ENCODE measurements at places on chromosomes 6 and 20.

DNA sequence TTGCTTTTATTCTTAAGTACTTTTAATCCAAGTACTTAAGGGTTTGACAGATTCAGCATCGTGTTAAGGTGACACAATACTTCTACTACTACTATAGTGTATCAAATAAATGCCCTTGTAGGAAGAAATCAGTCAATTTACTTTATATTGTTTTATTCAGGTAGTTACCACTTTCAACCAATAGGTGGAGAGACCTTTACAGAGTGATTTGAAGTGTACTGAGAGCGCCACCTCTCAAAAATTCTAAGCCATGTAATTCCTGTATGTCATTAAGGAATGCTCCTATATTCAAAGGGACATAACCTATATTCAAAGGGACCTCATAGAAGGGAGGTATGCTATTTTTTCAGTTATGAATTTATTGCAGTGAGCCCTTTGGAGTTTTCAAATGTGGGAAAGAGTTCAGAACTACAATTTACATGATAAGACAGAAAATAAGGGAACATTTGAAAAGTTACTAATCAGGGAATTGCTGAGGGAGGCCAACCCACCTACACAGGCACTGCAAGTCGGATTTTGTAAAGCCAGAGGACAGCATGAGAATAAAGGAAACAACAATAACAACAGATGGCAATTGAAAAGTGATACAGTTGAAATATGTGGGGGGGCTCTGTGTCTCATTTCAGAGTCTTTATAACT, 955.6 kb downstream of the TBC1D32 start:
- DNase-seq = no peak

DNA sequence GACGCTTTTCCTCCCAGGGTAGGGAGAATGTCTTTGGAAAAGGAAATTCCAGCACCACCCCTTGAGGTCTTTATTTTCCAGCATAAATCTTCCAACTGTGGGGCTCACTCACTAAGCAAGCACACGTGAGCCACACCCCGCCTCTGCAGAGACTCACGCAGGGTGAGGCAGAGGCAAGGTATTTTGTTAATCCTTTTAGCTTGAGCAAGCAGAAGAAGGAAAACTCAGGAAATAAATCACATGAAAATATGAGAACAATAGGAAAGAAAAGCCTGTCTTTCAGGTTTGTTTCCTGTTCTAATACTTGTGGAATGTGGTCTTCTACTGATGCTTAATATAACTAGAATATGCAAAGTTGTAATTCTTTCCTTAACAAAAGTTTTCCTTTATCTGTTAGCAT, 4.1 kb upstream of the PHACTR2 start:
- no peak for DNase-seq

- DNase-seq = peak; percentile 14
These were observed 1.0 kb downstream of the RALGAPA2 start for GRCh38 chr20:20711413-20711812.

- no peak for DNase-seq
These were observed 142.8 kb downstream of the CFAP61 start for GRCh38 chr20:20195021-20195705.

GRCh38 chr6:166705069-166705468, 78.0 kb upstream of the RPS6KA2 start:
- DNase-seq = no peak

DNA sequence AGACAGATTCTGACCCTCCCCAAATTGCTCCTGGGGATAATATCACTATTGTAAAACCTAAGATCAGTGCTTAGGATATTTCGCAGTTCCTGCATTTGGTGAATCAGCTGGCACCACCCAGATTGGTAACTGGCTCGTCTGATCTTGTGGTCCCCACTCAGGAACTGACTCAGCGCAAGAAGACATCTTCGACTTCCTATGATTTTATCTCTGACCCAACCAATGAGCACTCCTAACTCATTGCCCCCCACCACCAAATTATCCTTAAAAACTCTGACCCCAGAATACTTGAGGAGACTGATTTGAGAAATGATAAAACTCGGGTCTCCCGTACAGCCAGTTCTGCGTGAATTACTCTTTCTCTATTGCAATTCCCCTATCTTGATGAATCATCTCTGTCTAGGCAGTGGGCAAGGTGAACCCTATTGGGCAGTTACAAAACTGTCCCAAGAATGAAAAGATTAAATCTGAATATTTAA, 55.7 kb upstream of the PRND start:
- DNase-seq = peak; percentile 57

GRCh38 chr20:17730071-17730470, 30.3 kb downstream of the BANF2 start:
- DNase-seq = no peak

DNA sequence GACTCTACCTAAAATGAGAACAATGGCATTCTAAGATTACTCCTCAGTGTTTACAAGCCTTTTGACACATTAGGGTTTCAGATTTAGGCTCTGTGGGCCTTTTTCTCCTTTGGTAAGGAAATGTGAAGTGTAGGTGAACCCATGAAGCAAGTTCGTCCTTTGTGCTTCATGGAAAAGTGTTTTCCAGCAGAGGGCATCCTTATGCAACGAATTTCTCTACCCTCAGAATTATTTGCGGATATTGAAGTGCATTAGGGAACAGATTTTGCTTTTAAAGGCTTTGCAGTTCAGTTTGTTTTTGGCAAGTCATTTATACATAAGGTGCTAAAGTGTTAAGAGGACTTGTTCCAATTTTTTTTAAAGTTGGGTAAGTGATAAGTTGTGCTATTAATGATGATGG, 55.7 kb upstream of the FERMT1 start:
- DNase-seq = no peak

DNA sequence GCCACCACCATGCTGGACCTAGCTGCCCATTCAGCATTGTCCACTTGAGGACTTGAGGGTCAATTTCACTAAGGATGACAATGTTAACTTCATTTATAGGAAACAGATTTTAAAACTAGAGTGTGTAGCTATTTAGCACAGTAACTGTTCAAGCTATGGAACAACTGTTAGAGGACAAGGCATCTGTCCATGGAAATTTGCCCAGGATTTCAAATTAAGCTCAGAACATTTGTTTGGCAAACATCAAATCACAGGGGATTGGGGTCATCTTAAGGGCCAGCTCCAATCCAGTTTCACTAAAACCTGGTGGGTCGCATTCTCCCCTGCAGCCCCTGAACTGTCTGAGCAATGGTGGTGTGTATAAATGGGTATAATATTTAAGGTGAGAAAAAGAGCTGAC, 35.1 kb downstream of the PM20D2 start:
- DNase-seq = no peak

- no peak for DNase-seq
These were observed 902.4 kb downstream of the TBC1D32 start for GRCh38 chr6:120431841-120432240.

DNA sequence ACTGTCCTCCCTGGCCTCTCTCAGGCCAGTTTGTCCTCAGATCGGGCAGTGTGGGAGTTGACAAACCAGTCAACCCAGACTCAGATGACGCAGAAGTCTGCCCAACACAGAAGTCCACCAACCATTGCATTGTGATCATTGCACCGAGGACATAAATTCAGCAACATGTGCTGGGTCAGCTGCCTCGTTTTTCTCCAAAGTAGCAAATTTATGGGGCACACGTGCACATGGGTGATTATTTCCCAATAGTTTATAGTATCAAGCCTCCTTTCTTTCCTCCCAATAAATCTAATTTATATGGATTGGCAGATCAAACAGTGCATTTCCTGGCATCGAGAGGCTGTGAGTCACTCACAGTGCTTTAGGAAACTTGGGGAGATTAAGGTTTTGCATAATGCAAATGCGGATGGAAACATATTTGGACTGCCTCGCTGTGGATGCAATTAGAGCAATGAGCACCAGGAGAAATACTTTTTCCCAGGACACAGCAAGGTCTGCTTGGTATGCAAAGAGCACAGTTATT, 413.7 kb upstream of the SULF2 start:
- no peak for DNase-seq

- peak; percentile 31 for DNase-seq
These were observed 41.1 kb upstream of the OSTM1 start for GRCh38 chr6:108115598-108116058.

GRCh38 chr6:51277474-51277873, 458.8 kb downstream of the TFAP2B start:
- DNase-seq = no peak

DNA sequence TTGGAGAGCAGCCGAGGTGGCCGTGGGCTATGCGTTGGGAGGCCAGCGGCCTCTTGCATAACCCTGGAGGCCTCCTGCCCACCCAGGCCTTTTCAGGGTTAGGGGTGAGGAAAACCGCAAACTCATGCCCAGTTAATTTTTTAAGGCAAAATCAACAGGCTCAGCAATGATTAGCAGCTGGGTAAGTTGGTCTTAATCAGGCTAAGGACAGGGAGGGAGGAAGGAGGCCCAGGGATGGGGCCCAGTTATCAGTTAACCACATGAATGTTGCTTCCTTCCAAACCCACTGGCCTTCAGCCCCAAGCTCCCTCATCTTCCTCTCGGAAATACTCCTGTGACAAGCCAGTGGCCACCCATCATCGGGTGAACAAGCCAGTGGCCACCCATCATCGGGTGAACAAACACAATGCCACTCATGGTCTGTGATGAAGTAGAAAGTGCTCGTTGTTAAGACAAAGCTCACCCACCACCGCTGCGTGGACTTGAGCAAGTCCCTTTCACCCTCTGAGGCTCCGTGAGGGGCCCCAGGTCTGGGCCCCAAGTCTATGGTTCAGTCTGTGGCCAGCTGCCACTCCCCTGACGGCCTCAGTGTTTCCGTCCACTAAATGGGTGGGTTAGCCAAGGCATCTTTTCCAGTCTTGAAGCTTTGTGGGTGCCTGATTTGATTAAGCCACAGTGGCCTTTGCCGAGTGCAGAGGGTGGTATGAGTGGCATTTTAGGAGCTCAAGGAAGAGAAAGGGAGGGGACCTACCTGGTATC, 39.4 kb downstream of the HNF4A start:
- no peak for DNase-seq

DNA sequence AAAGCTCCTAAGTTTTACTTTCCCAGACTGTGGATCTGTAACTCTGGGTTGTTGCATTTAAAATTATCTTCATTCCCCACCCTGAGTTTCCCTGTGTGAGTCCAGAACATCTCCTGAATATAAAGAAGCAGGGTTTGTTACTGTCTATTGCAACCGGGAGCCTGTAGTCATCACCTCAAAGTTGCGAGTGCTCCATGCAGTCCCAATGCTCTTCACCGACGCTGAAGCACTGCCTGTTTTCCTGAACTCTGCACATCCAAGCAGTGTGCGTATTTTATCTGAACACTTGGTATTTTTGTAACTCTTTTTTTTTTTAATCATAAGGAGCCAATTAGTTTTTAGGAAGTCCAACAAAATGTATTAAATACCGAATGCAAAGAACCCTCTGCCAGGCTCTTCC, 907 bp upstream of the HLA-B start:
- DNase-seq = no peak

DNA sequence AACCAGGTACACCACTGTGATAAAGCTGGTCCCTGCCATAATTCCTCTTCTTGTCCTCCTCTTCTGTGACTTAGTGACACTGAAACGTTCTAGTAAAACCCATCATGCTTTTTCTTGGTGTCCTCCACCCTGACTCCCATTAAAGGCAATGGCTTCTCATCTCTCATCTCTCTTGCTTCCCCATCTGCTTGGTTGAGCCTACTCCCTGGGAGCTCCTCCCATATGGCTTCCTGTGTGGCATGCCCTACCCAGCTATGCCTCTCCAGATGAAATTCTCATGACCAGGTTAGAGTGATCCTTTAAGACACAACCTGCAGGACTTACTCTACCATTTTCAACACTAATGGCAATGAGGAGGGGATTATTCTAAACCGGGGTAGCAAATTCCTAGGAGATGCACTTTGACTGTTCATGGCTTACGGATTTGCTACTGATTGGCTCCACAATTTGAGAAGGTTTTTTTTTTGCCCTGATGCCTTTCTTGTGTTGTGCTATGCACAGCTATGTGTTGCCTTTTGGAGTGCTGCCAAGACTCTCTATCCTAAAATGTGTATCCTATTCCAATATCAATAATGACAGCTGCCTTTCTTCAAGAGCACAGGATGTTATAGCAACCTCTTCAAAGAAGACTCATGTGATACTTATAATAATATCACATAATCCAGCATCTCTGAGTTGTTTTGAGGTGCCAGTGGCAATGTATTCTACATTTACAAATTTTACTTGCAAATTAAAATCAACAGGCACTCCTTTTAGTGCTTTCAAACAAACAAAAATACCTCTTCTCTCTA, 6.1 kb downstream of the SIRPG start:
- DNase-seq = no peak

GRCh38 chr6:88380618-88381288, 214.6 kb upstream of the CNR1 start:
- DNase-seq = no peak

GRCh38 chr20:51553897-51554486, 11.5 kb upstream of the NFATC2 start:
- DNase-seq = no peak

DNA sequence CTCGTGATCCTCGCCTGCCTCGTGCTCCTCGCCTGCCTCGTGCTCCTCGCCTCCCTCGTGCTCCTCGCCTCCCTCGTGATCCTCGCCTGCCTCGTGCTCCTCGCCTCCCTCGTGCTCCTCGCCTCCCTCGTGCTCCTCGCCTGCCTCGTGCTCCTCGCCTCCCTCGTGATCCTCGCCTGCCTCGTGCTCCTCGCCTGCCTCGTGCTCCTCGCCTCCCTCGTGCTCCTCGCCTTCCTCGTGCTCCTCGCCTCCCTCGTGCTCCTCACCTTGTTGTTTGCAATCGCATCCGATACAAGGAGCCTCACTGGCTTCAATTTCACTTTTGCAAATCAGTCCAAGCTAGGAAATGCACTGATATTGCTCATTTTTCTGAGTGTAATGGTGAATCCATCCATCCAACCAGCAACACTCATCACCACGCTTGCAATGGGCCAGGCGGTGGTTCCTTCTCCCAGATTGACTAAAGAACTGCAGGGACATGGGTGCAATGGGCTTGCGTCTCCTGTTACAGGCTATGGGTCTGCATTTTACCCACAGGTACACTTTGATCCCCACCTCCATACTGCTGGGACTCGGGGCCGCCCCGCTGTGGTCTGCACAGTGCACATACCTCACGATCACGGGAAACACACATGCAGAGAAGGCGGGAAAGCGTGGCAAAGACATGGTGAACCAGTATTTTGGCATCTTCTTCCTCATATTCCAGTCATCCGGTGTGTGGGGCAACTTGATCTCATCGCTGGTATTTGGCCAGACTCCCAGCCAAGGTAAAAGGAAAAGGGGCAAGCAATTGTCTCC, 4.6 kb downstream of the UNC93A start:
- no peak for DNase-seq

DNA sequence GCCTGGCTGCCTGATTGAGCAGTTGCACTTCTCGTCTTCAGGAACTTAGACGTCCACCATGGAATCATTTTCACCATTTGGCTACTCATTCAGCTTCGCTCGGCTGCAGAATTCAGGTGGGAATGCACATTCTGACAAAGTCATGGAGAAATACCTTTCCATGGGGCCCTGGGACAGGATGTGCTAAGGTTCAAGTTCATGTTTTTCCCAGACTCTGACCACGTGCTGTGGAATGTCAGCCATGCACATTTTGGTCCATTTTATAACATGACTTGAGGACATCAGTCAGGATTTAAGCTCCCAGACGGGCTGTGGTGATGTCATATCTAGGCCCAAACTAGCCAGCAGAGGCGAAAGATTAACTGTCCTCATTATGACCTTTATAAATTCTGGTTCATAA, 205.3 kb downstream of the TBXT start:
- no peak for DNase-seq

- no peak for DNase-seq
These were observed 153.4 kb downstream of the PHACTR1 start for GRCh38 chr6:12869816-12870432.
